ENCODE measurements at places on chromosomes 1 and 21. TPM values are rescaled to one million over a fixed set of nuclear protein-coding genes. Genes with fewer than 3 reads are reported as not detected.
A peak's percentile ranks its signal among the peaks of the same experiment; 100 is the strongest.

Gene F5
- 0.67 TPM for total RNA-seq

Gene CRYZL1
- total RNA-seq: 46.3 TPM

Gene UBE2U
- total RNA-seq: not detected

Gene CTPS1
- 43.0 TPM for total RNA-seq

Gene PGLYRP4
- not detected for total RNA-seq

Gene CYP4B1
- not detected for total RNA-seq

Gene NR5A2
- total RNA-seq: 0.07 TPM

Gene LEPR
- total RNA-seq: 0.51 TPM

Gene C1orf87
- total RNA-seq: not detected

GRCh38 chr21:16993416-16994038 is 519.3 kb upstream of the CXADR start:
- DNase-seq: no peak

- DNase-seq: no peak
Observed at GRCh38 chr1:236175642-236176336, 33.5 kb downstream of the GPR137B start.

- peak; percentile 26 for DNase-seq
Observed at GRCh38 chr1:156927215-156928042, 7.0 kb downstream of the LRRC71 start.

- DNase-seq: no peak
Observed at GRCh38 chr1:99573431-99574217, 72.3 kb upstream of the PALMD start.

DNA sequence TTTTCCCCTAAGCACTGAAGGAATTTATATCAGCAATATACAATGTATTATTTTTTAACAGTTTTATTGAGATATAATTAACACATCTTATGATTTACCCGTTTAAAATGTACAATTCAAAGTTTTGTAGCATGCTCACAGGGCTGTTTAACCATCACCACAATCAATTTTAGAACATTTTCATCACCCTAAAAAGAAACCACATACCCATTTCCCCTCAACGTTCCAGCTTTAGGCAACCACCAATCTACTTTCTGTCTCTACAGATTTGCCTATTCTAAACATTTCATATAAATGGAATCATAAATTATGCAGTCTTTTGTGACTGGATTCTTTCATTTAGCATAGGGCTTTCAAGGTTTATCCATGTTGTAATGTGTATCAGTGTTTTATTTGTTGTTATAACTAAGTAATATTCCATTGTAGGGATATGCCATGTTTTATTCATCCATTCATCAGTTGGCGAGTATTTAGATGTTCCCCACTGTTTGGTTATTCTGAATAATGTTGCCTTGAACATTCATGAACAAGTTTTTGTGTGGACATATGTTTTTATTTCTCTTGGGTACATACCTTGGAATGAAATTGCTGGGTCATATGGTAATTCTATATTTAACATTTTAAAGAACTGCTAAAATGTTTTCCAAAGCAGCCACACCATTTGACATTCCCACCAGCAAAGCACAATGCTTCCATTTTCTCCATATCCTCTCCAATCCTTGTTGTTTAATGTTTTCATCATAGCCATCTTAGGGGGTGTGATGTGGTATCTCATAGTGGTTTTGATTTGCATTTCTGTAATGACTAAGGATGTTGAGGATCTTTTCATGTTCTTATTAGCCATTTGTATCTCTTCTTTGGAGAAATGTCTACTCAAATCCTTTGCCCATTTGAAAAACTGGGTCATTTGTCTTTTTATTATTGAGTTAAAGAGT is 188.5 kb downstream of the TM2D1 start:
- no peak for DNase-seq

GRCh38 chr1:2636733-2637132 is 3.9 kb upstream of the MMEL1 start:
- DNase-seq: no peak

DNA sequence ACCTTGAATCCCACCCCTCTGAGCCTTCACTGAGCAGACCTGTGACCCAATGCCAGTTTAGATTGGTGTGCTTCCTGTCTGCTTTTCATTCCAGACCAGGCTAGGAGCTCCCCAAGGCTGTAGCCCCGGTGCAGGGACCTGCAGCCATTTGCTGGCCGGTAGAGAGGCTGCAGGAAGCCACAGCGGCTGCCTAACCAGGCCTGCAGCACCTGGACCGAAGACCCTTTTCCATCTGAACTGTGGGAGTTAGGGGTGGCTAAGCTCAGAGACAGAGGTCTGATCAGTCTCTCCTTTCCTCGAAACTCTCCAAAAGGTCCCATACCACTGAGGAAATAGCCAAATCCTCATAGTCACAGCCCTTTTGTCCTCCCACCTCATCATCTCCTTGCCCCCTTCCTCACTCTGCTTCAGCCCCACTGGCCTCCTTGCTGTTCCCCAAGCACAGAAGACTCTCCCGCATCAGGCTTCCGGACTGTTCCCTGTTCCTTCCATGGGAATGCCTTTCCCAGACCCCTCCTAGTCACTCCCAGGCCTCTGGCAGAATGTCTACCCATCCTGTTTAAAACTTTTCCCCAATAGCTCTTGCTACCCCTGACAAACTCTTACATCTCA is 674 bp upstream of the TTC4 start:
- DNase-seq: no peak

DNA sequence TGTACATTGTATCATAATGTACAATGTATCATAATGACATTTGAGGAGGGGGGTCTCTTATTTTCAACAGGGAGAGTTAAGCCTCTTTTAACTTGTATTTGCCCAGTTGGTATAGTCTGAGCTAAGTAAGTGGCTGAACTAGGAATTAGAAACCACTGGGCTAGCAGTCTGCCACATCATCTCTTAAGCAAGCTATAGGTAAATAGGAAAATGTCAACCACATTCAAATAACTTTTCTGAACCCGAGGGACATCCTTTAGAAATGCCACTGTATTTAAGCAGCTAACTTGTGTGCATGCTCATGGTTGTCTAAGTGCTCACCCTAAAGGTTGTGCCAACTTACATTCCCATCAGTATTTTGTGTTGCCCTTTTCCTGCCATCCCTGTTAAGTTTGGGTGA is 35.5 kb upstream of the ASB17 start:
- DNase-seq: no peak

GRCh38 chr1:208221291-208221622 is 22.9 kb downstream of the PLXNA2 start:
- DNase-seq: no peak
